Left colon (tissue), 2 donors: ENCODE measurements at places on chromosomes 7 and 10. TPM values are rescaled to one million over a fixed set of nuclear protein-coding genes. Genes with fewer than 3 reads are reported as not detected.

DNA sequence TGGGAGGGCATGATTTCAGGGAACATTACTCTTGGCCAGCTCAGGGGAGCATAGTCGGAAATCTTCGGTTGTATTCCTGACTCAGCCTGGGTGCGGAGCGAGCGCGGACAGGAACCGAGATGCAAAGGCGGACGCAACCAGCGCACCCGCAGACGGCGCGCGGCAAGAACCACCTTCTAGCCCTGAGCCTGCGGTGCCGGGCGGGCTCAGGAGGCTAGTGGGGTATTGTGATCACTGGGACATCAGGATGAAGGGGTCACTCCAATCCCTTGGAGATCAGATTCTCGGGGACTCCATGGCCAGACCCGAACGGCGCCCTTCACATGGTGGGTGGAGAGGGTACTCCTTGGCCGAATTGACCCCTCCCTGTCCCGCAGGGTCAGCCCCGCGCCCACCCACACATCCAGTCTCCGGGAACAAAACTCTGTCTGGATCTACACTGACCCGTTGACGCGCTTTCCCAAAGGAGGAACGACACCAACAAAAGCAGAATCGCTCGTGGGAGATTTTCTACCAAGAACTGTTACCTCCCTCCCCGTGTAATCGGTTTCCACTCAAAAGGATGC is 730.5 kb downstream of the ZWINT start:
- no peak for DNase-seq

- peak; percentile 90 for DNase-seq
These were observed 3.2 kb upstream of the CLDN4 start for GRCh38 chr7:73827567-73828106.

DNA sequence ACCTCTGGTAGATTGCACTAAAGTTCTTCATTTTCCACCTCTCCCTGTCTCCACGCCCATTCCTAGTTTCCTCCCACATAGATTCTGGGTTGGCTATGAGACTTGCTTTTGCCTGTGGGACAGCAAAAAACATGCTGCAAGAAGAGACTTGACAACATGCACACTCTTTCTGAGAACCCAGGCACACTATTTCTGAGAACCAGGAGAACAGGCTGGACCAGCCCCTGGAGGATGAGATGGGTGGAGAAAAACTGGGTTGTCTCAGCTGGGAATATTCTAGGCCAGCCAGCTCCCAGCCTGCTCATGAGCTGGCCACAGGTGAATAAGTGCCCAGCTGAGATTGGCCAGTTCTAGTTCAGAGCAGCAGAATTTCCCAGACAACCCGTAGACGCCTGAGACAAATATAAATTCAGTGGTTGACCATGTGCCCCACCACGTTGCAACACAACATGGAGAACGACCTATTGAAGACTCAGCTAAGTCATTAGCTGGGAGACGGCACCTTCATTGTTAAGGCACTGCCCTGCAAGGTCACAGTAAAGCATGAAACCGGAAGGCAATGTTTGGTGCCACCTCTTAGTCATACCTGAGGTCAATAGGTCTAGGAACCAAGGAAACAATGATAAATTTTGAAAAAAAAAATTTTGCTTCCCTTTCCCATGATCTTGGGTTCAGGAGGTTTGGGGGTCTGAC is 92.7 kb upstream of the AKR1E2 start:
- no peak for DNase-seq

DNA sequence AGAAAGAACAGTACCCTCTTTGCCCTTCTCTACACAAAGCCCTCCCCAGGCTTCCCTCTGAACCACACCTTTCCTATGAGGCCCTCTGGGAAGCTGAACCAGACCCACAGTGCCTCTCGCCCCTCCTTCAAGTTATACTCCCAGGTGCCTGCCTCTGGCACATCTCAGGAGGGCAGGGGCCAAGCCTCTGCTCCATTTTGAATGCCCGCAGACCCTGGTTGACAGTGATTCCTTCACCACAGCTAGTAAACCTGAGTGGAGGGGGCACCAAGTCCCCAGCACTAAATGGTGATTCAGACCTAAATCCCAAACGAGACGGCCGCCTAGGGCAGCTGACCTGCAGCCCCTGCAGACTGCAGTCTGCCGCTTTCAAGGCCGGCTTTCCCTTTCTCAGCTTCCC is 230.5 kb upstream of the ZNF32 start:
- no peak for DNase-seq

- no peak for DNase-seq
These were observed 25.7 kb upstream of the FAM180A start for GRCh38 chr7:135774284-135774683.

DNA sequence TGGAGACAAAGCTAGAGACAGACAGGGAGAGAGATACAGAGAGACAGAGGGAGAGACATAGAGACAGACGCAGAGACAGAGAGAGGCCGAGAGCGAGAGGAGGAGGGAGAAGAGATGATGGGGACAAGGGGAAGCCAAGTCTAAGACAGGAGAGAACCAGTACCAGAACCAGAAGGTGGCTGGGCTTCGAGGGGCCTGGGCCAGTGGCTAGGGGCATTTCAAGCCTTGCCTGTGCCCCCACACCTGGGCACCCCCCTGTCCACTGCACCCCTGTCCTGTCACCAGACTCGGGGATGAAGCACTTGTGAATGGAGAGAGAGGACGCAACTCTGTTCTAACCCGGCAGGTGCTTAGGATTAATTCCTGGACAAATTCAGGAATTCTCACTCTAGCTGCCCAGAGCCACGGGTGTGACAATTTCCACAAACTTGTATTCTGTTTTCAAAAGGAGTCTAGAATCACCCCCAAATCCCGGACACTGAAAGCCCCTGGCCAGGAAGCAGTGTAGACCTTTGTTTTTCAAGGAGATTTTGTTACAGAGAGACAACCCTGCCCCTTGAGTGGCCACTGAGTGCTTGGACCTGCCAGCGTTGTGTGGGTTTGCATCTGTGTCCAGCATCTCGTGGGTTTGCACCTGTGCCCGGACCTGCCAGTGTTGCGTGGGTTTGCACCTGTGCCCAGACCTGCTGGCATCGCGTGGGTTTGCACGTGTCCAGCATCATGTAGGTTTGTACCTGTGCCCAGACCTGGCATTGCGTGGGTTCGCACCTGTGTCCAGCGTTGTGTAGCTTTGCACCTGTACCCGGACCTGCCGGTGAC is 157.3 kb downstream of the WDR37 start:
- no peak for DNase-seq

- DNase-seq: no peak
These were observed 21.5 kb upstream of the ZNF800 start for GRCh38 chr7:127413962-127414361.

GTF2IRD1 gene
- 14.6 TPM for total RNA-seq

WEE2 gene
- total RNA-seq: not detected

DNA sequence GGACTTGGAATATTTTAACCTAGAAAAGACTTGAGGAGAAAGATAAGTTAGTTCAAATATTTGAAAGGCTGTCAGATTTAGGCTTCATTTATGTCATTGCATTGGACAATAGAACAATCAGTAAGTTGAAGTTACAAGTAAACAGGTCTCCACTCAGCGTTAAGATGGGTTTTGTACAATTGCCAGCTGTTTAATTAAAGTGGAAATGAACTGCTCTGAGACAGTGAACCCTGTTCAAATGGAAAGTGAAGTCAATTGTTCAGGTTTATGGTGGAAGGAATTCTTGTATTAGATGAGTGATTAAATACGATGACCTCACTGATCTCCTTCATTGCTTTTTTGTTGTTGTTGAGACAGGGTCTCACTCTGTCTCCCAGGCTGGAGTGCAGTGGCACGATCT is 151.7 kb downstream of the PLXDC2 start:
- no peak for DNase-seq

DNA sequence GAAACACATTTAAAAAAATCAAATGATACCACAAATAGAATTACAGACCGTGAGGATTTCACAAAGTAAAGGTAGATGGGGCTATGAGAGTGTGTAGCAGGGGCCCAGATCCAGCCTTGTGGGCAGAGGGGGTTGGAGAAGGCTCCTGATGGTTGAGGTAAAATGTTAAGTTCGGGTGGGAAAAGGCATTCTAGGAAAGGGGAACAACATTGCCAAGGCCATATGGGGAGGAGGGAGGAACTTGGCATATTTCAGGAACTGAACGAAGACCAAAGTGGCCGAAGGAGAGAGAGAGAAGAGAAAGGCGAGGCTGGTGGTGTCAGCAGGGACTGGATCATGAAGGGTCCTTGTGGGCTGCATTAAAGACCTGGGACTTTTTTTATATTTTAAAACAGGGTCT is 98.9 kb downstream of the CARD11 start:
- no peak for DNase-seq

DNA sequence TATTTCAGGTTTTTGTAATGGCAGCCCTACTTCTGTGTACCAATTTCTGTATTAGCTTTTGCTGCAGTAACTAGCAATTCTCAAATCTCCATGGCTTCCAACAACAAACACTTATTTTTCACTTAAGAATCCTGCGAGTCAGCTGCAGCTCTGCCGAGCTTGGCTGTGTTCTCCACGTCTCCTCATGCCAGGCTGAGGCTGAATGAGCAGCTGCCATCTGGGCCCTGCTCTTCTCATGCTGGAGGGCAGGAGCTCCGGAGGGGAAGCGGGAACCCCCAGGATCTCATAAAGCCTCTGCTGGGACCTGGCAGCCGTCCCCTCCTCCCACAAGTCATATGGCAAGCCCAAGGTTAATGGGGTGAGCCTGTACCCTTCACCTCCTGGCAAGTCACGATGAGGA is 591.1 kb downstream of the SDK1 start:
- no peak for DNase-seq
